ENCODE measurements at places on chromosomes 2 and 18.

DNA sequence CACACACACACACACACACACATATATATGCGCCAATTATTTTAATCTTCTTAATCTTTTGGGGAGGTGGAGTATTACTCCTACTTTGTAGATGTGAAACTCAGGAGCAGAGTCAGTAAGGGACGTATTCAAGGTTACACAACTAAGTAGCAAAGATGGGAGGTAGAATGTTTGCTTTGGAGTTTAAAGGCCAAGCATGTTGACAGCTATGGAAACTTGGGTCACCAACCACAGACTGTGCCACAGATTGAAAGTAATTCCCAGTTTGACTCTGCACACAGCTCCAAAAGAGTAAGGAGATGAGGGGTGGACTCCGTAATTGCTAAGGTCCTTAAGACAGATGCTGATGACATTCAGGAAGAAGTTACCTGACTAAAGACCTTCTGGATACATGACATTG is 124.8 kb upstream of the ITGB6 start:
- no peak for DNase-seq

DNA sequence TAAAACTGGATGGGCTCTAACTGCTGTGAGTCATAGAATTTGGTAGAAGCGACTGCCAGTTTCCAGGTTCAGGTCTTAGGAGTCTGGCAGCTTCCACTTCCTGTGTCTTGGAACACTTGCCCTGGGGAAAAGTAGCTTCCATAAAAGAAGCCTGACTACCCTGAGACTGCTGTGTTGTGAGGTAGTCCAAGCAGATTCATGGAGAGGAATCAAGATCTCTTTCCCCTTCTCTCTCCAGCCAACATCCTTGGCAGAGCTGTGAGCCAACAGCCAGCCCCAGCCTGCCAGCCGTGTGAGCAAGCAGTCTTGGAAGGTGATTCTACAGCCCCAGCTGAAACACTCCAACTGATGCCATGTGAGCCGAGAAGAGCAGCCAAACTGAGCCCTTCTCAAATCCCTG is 33.7 kb downstream of the SLC20A1 start:
- DNase-seq: no peak

GRCh38 chr2:219565130-219566080 is 5.9 kb downstream of the OBSL1 start:
- DNase-seq: no peak

- no peak for DNase-seq
These were observed 97.0 kb upstream of the SLC35G4 start for GRCh38 chr18:11512096-11513025.

DNA sequence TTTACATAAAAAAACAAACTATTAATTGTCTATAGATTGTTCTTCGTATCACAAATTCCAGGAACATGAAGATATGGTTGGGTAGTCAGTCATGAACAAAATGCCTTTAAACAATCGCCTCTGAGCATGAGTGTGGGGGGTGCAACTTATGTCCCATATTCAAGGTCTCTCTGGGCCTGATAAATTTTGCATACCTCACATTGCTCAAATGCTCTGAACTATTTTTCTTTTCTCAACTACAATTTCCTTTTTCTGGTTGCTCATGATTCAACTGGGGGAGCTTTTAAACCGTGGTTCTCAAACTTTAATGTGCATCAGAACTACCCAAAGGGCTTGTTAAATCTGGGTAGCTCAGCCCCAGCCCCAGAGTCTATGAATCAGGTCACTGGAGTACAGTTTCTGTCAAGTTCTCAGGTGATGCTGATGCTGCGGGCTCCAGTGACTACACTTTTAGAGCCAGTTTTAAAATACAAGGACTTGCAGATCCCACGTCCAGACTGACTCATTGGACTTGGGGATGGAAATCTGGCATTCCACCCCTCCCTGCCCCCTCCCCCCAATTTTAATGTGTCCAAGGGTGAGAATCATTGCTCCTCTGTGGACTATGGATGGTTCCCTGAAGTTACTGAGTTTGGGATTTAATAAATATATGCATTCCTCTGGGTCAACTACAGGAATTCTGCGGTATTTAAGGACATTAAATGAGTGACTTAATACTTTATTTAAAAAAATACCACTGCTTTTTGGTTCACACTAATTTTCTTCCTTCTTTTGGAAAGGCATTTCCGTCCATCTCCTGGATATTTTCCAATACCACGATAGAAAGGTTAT is 1.5 kb upstream of the GPD2 start:
- DNase-seq: no peak

DNA sequence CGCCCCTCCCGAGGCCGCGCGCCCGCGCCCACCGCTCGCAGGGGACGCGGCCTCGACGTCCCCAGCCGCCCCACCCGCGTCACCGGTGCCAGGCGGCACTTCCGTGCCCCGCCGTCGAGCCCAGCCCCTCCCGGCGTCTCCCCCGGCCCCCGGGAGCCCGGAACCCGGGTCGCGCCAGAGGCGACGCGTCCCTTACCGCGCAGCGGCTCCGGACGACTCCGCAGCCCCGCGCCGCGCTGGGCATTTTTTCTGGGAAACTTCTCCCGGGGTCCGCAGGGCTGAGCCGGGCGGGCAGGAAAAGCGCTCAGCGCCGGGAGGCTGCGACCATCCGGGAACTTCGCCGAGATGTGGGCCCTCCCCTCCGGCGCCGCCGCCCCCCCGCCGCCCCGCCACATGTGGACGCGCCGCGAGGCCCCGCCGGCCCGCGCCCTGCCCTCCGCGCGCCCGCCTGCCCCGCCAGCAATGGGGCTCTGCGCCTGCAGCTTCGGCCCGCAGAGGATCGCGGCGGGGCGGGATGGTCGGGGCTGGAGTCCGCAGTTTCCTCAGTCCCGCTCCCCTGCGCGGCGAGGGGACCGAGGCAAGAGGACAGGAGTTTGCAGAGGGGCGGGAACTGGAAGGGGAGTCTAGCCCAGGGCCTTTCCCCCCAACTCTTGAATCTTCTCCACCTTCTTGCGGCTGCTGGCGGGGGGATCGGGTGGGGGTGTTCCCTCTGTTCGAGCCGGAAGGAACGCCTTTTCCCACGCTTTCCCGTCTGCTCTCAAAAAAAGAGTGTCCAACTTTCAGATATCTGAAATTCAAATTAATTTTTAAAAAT is 81.5 kb downstream of the CHRNA1 start:
- peak; percentile 77 for DNase-seq

GRCh38 chr2:10042301-10043161 is 819 bp upstream of the KLF11 start:
- no peak for DNase-seq

- DNase-seq: no peak
These were observed 14.4 kb upstream of the REL start for GRCh38 chr2:60867007-60867406.

GRCh38 chr2:18663861-18664260 is 74.5 kb upstream of the NT5C1B start:
- no peak for DNase-seq

GRCh38 chr2:121902616-121903015 is 147.2 kb downstream of the TSN start:
- DNase-seq: no peak

GRCh38 chr2:44168681-44169154 is at the start of gene PPM1B:
Gene PPM1B, plus strand, starts transcription at chr2:44168875. Its CDS starts 32,325 bp downstream, at chr2:44201200.
- DNase-seq: no peak

- DNase-seq: no peak
These were observed 6.8 kb upstream of the STK25 start for GRCh38 chr2:241514986-241515737.

GRCh38 chr2:119760237-119760955 is 674 bp downstream of the PTPN4 start:
- DNase-seq: no peak

DNA sequence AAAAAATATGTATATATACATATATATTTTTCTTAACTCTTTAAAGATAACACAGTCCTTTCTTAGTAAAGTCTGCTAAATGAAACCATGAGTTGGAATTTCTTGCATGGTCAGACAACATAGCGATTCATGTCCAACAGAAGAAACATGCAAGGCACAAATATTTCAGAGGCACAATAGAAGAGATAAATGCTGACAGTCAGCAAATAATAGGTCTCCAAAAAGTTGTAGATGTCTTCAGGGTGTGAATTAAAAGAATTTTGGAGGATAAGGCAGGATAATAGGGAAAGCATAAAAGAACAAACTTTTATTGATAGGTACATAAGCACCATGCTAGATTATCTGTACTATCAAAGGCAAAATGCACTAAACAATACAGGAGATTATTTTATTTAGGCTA is 800.2 kb downstream of the PLCL1 start:
- no peak for DNase-seq

- no peak for DNase-seq
These were observed 5.5 kb downstream of the GCKR start for GRCh38 chr2:27502142-27502541.

DNA sequence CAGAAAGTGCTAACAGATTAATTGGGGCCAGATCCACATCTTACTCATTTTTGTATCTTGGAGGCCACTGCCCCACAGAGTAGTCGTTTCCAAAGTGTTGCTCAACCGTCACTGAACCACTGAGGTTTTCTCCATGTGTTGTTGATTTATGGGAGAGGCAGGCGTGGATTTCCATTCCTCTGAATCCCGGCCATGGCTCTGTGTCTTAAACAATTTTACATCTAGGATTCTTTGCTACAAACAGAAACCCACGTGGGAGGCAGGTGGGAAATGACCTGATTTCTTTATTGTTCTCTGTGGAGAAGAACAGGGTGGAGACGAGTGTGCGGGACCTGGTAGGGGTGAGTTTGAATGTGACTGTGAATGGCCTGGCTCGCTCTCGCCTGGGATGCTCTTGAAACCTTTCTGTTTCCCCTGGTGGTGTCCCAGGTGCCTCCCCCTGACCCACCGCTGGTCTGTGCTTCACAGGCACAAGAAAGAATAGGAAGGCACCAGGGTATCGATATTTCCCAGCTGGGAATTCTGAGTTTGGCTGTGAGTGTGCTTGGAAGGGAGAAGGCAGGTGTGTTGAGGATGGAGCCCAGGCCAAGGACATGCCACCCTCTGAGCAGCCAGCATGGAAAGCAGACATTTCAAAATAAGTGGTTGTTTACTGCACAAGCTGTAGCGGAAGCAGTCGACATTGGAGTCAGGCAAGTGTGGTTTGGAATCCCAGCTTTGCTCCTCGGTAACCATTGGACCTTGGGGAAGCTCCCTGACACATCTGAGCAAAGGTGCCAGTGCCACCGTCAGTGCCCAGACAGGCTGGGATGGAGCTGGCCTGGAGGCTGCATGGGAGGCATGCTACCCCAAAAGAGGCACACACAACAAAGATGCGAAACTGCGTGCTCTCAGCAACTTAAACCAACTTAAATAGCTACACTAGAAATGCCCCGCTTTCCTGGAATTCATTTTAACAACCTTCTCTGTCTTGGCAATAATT is 50.0 kb downstream of the LPIN1 start:
- no peak for DNase-seq

- DNase-seq: no peak
These were observed 1067.6 kb upstream of the ACVR2A start for GRCh38 chr2:146777181-146777580.

DNA sequence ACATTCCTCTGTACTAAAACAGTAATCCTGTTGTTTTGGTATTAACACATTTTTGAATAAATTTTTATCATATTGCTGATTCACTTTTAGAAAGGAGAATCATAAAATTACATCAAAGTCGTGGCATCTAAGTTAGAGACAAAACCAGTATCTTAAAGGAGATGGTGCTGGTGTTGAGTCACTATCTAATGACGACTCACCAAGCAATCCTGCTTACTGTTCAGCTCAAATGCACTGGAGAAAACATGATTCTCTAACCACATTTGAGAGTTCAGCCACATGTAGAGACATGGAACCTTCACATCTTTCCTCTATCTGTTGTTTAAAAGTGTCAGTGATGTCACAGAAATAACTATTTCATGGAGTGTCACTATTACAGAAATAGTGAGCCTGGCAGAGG is 473.8 kb downstream of the TGIF1 start:
- DNase-seq: no peak

- no peak for DNase-seq
These were observed 37.6 kb upstream of the PMAIP1 start for GRCh38 chr18:59861963-59862819.

DNA sequence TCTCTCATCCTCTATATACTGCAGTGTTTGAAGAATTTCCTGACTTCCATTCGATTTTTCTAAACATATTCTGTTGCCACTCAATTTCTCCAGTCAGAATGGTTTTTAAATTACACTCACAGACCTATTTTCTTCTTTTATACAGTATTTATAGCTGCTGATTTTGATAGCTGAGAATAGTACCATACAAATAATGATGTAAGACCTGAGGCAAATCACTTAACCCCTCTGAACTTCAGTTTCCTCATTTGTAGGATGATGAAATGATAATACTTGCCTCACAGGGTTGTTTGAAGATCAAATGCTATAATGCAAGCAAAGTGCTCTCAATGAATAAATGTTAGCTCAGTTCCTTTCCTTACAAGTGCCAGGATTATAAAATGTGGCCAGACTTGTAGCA is 241.8 kb downstream of the CPS1 start:
- peak; percentile 15 for DNase-seq

DNA sequence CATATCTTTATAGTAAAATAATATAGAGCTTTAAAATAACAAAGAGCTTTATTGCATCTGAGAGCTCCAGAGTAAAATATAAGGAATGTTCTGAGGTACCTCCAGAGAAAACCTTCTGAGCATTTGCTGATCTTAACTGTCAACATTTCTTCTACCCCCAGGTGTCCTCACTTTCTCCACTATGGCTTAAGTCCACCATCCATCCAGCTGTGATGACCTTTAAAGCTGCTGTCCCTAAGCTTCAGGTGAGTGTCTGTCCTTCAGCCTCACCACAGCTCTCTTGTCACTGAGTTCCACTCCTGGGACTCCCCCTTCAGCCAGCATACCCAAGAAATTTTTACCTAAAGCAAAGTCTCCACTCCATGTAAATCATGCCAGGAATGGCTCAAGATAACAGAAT is 137.9 kb downstream of the MYO5B start:
- DNase-seq: no peak

DNA sequence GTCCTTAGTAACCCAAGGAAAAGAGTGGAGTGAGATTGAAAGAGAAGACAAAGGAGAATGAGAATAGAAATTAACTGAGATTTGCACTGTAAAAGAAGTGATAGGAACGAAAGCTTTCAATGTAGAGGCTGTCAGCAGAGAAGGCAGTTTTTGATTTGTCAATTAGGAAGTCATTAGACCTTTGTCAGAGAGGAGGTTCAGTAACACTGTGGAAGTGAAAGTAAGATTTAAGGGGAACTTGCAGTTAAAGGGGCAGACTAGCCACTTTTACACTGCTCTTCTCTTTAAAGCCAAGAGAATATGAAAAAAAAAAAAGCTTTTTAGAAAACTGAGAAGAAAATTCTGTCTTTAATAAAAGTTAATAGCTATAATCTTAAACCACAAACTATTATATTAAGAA is 11.5 kb upstream of the KYNU start:
- peak; percentile 79 for DNase-seq

GRCh38 chr2:19490846-19491435 is 132.5 kb upstream of the OSR1 start:
- DNase-seq: no peak

- peak; percentile 86 for DNase-seq
These were observed 6.0 kb downstream of the ITM2C start for GRCh38 chr2:230870544-230871360.

Measured in NB4 (cell line).